H4 (cell line): ENCODE measurements at places on chromosomes 13 and 19. TPM values are rescaled to one million over a fixed set of nuclear protein-coding genes. Genes with fewer than 3 reads are reported as not detected.
A peak's percentile ranks its signal among the peaks of the same experiment; 100 is the strongest.

DNA sequence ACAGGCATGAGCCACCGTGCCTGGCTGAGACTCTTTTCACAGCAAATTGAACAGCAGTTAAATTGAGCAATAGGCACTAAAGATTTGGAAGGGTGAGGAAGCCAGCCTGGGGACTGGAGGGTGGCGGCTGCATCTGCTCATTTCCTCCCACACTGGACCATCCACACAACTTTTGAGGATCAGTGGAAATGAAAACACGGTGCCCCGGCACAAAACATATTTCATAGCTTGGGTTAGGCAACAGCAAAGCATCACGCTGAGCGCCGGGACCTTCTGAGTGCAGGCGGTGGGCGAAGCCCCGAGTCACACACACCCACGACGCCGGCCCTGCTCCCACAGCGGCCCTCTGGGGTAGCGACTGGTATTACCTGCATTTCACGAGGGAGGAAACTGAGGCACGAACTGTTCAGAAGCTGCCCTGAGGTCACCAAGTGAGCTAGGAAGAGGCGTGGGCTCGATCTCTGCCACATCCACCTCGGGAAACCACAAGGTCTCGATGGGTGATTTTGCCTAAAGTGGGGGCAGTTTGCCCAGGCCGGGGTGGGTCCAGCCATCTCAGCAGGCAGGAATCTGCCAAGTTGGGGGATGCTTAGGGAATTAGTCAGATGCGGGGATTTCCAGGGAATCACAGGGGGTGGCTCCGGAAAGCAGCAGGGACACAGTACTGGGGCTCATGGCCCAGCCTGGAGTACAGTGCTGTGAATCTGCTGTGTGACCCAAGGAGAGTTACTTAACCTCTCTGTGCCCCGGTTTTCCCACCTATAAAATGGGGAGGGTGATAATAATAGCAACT is 3.5 kb upstream of the SBNO2 start:
- peak; percentile 68 for DNase-seq

- DNase-seq, result peak; percentile 12
Measured at GRCh38 chr13:49690133-49690994, 922 bp downstream of the EBPL start.

NLRP9 gene
- total RNA-seq, result not detected in 2 replicates

MUC16 gene
- total RNA-seq, result not detected in 2 replicates

UBL5 gene
- total RNA-seq, result 598 and 736 TPM in 2 replicates
